ENCODE measurements at places on chromosomes 12 and 14.

DNA sequence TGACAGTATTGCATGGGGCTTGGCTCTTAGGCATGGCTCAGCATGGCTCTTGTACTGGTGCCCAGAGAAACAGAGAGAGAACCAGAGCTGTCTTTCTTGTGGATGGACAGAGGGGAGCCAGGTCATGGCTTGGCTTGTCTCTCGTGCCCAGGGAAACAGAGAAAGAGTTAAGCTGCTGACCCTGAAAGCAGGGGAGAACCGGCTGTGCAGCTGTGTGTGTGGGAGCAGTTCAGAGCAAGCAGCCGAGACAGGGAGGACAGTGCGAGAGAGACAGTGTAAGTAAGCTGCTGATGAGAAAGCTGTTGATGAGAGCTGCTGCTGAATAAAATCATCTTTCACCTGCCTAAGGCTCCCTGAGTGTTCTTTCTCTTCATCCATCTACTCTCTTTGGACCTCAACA is 61.3 kb upstream of the DDHD1 start:
- no peak for DNase-seq

DNA sequence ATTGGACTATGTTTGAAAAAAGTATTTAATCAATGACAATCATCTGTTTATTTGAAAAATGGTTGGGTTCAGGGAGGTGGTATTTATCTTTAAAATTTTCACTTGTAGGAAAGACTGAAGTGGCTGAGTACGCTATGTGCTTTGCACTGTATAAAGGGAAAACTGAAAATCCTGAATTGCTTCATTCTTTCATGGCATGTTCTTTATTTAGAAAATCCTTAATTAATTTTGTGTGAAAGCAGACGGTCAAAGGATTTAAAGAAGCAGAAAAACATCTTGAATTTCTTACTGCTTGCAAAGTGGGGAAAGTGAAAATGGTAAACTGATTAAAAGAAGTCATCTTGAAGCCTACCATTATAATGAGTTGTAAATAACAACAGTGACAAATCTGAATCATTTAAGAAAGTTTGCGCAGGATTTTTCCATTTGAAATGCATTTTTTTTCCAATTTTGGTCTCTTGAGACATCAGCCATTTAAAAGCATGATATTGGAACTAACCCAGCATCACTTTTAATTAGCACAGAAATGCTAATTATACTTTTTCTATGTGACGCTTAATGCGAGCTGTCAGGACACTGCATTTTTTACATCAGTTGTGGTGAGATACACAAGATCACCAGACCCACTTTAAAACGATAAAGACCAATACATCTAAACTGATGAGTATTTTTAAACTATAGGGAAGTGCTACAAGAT is 169.0 kb downstream of the NEDD1 start:
- no peak for DNase-seq

DNA sequence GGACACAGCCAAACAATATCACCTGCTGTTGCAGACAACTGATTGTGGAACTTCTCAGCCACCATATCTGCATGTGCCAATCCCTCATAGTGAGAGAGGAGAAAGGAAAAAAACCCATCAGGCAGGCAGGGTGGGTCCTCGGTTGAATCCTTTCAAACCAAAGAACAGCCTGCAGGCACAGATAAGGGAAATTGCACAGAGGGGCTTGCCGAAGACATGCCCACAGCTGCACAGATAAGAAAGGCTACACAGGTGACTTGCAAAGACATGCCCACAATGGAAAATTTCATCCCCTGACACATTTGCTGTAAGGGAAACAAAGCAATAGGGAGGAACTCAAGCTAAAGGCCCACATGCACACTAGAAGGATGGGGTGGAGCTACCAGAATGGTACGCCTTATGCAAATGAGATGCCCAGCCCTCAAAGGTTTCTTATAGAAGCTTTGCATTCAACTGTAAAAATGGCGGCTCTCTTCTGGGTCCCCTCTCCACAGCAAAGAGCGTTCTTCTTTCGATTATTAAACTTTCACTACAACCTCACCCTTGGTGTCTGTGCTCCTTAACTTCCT is 170.0 kb upstream of the TMPO start:
- no peak for DNase-seq

GRCh38 chr12:85253853-85254252 is 26.2 kb upstream of the ALX1 start:
- no peak for DNase-seq

- no peak for DNase-seq
Observed at GRCh38 chr14:59844186-59844812, 26.3 kb downstream of the RTN1 start.

- no peak for DNase-seq
Observed at GRCh38 chr14:69580009-69580577, 5.4 kb upstream of the CCDC177 start.

DNA sequence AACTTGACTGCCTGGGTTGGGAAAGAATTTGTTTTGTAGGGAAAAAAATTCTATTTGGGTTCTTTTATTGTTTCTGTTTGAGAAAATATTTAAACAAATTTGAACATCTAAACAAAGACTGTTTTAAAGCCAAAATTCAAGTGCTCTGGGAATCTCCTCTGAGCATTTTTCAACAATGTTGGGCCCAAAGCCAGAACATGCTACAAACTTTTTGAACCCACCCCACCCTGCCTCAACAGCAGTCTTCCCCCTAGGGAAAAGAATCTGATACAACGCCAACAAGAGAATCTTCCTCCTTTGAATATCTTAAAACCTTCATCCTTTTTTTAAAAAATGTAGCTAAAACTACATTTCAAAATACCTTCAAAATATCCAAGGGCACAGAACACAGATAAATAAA is 20.4 kb upstream of the NID2 start:
- no peak for DNase-seq

DNA sequence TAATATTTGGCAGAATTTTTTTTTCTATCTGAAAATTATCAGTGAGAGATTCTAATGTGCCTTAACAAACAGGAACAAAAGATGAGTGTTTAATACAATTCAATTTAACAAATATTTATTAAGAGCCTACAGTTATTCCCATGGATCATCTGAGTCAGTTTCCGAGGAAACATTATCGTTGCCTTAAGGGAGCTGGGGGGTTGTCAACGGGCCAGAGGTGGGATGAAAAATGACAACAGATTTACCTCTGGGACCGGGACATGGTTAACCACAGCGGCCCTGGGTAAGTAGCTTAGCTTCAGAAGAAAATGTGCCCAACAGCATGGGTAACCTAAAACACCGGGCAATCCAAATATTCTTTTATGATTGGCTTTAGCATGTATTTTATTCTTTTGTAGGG is 113.6 kb downstream of the DAD1 start:
- no peak for DNase-seq

DNA sequence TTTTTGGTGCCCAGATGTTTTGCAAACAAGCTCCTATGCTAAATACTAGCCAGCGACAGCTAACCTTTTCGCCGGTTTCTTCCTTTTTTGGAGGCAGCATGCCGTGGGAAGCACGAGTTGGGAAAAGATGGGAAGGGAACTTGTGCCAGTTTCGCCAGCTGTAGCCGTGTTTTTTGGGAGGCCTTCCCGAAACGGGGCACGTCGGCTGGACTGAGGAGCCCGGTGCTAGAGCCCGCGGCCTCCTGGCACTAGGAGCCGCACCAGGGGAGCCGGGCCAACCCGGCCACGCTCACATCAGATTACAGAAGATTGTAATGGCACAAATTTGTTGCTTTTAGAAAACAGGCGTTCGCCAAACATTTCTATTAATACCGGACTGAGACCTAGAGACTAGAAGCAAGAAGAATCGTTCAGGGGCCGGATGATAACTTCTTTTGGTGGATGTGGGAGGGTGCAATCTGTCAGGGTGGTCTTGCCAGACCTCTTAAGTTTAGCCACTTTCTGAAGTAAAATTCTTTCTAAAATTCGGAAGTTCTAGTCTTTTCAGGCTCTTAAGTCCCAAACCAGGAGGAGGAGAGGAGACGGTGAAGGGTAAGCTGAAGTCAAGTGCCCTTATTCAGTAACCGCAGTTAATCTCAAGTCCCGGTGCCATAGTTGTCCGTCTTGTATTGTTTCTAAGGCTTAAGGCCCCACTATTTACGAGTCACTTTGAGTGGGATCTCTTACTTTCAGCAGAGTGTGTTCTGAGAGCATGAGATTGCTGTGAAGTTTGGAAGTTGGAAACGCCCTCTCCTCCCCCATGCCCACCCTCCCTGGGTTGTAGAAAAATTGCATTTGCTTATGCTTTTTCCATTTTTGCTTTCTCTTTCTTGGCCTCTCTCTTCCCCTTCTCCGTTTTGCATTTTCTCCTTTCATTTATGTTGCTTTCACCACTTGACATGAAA is 1.3 kb downstream of the RASSF3 start:
- DNase-seq: no peak

All from activated T-cell treated with anti-CD3 and anti-CD28 coated beads, Interleukin-2, amount 50 U/mL, for 48 hours (primary cell).